ENCODE measurements at places on chromosomes 13 and 19.

- DNase-seq = no peak
Observed at GRCh38 chr13:106425661-106426060, 109.8 kb downstream of the EFNB2 start.

GRCh38 chr13:107271227-107271626 lies 703.3 kb upstream of the ARGLU1 start:
- no peak for DNase-seq

DNA sequence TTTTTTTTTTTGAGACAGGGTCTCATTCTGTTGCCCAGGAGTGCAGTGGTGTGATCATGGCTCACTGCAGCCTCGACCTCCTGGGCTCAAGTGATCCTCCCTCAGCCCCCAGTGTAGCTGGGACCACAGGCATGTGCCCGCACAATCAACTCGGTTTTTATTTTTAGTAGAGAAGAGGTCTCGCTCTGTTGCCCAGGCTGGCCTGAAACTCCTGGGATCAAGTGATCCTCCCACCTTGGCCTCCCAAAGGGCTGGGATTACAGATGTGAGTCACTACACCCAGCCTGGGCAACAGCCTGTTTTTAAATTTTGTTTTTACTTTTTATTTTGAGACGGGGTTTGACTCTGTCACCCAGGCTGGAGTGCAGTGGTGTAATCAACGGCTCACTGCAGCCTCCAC lies 2.3 kb upstream of the KDM4B start:
- no peak for DNase-seq

- DNase-seq = no peak
Observed at GRCh38 chr19:5621311-5621944, 1.1 kb downstream of the SAFB2 start.

GRCh38 chr13:111443981-111444380 lies 123.5 kb downstream of the TEX29 start:
- no peak for DNase-seq

- DNase-seq = no peak
Observed at GRCh38 chr13:42284068-42284467, 12.1 kb downstream of the AKAP11 start.

DNA sequence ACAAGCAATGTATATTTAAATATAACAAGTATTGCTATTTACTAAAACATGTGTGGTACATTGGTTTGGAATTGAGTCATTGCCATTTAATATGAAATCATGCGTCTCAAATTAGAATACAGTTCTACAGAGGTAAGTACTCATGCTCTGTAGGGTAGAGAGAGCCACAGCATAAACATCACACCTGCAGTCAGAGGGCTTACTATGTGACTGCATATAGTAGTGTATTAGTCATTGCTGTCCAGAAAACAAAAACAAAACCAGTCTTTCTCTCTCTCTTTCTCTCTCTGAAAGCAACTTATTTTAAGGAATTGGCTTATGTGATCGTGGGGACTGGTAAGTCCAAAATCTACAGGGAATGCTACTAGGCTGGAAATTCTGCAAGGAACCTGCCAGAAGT lies 370.3 kb downstream of the GPC5 start:
- DNase-seq = no peak

DNA sequence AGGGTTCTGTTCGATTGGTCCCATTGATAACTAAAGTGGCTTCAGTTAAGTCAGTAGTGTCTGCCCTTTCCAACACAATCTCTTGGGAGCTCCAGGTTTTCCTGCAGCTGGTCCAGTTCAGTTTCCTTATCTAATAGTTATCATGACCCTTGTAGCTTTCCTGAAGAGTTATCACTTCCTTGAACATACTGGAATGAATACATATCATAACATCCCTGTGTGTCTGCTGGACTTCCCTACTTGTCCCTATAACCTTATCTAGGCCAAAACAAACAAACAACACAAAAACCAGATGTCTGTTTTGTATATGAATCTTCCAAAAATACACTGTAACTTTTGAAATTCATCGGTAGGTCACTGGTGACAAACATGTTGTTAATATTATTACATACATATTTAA lies 167.6 kb downstream of the DCT start:
- DNase-seq = no peak

GRCh38 chr13:100361504-100361903 lies 227.1 kb downstream of the GGACT start:
- no peak for DNase-seq

GRCh38 chr13:38888309-38888708 lies 102.3 kb downstream of the STOML3 start:
- no peak for DNase-seq

GRCh38 chr13:51237887-51238286 lies 15.7 kb downstream of the FAM124A start:
- no peak for DNase-seq

GRCh38 chr19:10279737-10280442 lies 6.9 kb upstream of the ICAM4 start:
- no peak for DNase-seq

GRCh38 chr13:98346904-98347636 lies 170.0 kb upstream of the RNF113B start:
- no peak for DNase-seq

GRCh38 chr13:42137856-42138537 lies 89.5 kb downstream of the DGKH start:
- DNase-seq = no peak

DNA sequence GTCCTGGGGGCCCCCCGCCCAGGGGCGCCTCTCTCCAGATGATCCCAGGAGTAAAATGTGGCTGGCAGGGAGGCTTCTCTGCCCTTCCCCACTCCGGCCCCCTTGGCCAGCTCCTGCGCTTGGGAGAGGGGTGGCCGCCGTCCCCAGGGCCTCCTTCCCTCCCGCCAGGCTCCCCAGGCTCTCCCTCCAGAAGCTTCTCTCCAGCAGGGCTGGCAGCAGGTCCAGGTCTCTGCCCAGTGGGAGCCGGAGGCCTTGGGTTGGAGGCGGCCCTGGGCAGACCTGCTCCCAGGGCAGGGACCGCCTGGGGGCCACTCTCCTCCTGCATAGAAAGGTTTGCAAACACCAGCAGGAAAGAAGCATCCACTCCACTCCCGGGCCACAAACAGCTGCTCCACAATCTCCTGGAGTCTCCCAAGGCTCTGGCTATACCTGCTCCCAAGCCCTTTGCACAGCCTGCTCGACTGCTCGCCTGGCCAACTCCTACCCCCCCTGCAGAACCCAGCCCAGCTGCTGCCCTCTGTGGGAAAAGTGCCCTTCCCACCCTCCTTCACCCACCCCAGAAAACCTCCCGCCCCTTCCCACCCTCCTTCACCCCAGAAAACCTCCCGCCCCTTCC lies 26.0 kb downstream of the SBNO2 start:
- DNase-seq = no peak

- DNase-seq = no peak
Observed at GRCh38 chr19:11611730-11612129, 14.4 kb downstream of the ZNF627 start.

Data from CD4-positive, alpha-beta T cell treated with Interleukin-4 for 1 hour (primary cell).